ENCODE measurements at places on chromosomes 12 and 14.

DNA sequence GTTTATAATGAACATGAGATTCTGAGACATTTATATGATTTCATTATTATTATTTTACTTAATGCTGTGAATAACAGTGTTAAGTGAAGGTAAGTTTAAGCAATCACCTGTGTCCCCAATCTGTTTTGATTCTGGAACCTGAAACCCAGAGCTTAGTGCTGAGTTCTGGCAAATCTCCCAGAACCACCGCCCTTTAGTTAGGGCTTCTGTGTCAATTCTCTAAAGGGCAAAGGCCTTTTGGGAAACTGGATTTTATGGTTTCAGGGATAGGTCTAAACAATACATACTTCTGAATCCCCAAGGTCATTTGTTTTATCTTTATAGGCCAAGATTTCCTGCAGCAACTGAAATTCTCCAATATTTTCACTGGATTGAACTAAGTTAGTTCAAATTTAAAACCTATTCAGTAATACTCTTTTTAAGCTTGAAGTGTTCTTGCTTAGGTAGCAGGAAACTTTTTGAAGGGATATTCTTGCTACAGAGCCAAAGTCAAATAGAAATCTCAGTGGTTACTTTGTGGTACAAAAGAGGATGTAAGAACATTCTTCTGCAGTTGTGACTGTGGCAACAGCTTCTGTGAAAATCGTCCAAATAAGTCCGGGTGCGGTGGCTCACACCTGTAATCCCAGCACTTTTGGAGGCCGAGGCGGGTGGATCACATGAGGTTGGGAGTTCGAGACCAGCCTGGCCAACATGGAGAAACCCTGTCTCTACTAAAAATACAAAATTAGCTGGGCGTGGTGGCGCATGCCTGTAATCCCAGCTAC is 10.0 kb upstream of the PKP2 start:
- peak; percentile 62 for DNase-seq

- no peak for DNase-seq
Measured at GRCh38 chr14:90853116-90853515, 36.9 kb upstream of the TTC7B start.

- no peak for DNase-seq
Measured at GRCh38 chr14:27270716-27271115, 672.9 kb upstream of the NOVA1 start.

DNA sequence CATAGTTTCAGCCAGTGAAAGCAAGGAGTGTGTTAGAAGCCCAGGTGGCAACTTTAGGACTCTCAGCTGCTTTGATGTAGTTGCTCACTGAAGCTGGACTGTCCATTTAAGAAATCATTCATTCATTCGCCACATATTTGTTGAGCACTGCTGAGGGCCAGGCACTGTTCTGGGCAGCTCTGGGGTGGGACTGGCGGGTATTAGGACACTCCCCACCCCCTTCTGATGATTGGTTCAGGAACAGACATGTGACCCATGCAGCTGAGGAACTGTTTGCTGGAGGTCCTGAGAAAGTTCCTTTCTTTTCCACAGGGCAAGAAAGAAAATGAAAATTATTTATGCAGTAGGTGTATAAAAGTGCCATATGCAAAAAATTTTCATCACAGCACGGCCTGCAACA is 70.3 kb upstream of the CHST11 start:
- no peak for DNase-seq

GRCh38 chr14:31283578-31284252 is 76.1 kb upstream of the HECTD1 start:
- DNase-seq: no peak

DNA sequence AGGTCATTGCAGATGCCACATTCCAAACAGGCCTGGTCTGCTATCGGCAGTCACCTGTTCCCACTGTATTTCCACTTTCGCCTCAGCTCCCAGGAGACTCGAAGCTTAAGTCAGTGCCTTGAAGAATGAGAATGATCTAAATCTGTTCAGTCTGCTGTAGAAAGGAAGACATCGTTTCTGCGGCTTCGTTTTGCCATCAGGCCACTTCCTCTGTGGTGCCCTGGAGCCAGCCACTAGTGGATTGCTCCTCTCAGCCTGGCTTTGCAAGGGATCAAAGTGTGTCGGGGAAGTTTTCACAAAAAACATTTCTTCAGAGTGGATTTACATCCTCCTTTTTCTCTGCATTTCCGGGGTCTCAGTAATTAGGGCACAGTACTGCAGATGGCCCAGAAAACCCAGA is 66.7 kb downstream of the AACS start:
- DNase-seq: no peak

GRCh38 chr14:32908196-32909084 is 30.2 kb upstream of the NPAS3 start:
- no peak for DNase-seq

DNA sequence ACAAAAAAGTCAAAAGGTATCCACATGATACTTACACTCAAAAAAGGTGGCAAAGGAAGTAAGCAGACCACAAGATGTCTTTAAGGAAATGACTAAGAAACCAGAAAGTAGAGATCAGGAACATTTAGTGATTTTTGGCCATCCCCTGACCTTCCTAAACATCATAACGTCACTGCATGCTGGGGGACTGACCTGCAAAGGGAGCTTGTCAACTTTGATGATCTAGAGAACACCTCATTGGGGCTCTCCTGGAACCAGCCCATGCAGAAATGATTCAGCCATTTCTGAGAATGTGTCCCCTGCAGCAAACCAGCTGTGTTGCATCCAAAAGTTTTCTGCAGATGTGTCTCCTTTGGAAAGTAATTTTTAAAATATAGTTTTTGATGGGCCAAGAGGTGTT is 152.2 kb upstream of the RASSF8 start:
- DNase-seq: no peak

- DNase-seq: no peak
Measured at GRCh38 chr14:55928276-55928675, 189.9 kb upstream of the PELI2 start.

DNA sequence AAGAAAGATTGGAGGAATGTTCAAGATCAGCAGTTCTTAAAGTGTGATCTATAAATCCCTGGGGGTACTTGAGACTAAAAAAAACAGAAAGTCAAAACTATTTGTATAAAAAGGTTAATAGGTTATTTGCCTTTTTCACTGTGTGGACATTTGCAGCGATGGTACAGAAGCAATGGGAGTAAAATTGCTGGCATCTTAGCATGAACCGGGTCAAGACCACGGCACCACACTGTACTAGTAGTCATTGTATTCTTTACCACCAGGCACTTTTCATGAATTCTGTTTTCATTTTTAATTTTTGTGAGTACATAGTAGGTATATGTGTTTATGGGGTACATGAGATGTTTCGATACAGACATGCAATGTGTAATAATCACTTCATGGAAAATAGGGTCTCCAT is 126.2 kb downstream of the IPO8 start:
- DNase-seq: no peak

- DNase-seq: no peak
Measured at GRCh38 chr14:72535485-72535884, 358.4 kb downstream of the DPF3 start.

GRCh38 chr14:68949601-68949965 is 29.5 kb downstream of the ACTN1 start:
- DNase-seq: no peak

- DNase-seq: no peak
Measured at GRCh38 chr14:92314182-92314581, 8.8 kb upstream of the SLC24A4 start.

DNA sequence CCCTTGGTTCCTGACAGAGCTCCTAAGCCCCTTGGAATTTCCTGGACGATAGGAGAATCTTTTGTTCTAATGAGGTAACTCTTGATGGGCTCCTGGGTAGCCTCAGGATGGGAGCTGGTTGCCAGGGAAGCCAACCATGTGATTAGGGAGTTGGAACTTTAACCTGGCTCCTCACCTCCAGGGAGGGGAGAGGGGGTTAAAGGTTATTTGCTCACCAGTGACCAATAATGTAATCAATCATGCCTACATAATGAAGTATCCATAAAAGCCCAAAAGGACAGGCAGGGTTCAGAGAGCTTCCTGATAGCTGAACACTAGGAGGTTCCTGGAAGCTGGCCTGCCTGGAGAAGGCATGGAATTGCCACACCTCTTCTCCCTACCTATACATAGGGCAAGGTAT is 6.2 kb upstream of the CNOT2 start:
- DNase-seq: no peak
